Stimulated activated CD4-positive, alpha-beta T cell treated with anti-CD3 and anti-CD28 coated beads, Interleukin-1b, Interleukin-23, amount 100 ng/mL, for 24 hours (primary cell): ENCODE measurements at places on chromosomes 6 and 20.

- no peak for DNase-seq
Observed at GRCh38 chr6:148217051-148217450, 125.6 kb upstream of the SASH1 start.

- DNase-seq = no peak
Observed at GRCh38 chr20:62846166-62846890, 15.3 kb downstream of the TCFL5 start.

DNA sequence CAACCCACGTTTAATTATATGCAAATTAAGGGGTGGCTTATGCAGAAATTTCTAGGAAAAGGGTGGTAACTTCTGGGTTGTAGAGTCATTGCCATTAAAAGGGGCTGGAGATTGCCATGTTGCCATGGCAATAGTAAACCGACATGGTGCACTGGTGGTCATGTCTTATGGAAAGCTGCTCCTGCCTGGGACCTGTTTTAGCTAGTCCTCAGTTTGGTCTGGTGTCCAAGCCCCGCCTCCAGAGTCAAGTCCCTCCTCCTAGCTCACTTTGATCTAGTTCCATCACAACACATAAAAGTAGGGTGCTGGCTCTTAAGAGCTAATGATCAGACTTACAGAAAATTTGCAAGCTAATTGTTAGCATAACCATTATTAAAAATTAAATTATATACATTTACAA, 5.3 kb downstream of the SLC22A2 start:
- DNase-seq = no peak

GRCh38 chr6:34970957-34971356, 81.9 kb downstream of the ANKS1A start:
- DNase-seq = no peak

- no peak for DNase-seq
Observed at GRCh38 chr20:48403167-48403761, 424.5 kb downstream of the PREX1 start.

DNA sequence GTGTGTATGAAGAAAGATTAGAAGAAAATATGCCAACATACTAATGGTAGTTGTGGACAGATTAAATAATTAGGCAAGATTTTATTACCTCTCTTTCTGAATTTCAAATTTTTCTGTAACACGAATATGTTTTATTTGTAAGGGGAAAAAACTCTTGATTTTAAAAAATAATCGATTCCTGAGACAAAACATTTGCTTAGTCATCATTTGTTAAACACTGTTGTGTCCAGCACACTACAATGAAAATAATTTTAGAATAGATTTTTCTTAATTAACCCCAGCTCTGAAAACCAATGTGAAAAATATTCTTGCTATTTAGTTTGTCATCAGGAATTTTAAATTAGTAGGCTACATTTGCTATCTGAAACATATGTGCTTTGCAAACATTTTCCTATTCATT, 253.0 kb downstream of the TRDN start:
- DNase-seq = no peak
